ENCODE measurements at places on chromosomes 12 and 14.

DNA sequence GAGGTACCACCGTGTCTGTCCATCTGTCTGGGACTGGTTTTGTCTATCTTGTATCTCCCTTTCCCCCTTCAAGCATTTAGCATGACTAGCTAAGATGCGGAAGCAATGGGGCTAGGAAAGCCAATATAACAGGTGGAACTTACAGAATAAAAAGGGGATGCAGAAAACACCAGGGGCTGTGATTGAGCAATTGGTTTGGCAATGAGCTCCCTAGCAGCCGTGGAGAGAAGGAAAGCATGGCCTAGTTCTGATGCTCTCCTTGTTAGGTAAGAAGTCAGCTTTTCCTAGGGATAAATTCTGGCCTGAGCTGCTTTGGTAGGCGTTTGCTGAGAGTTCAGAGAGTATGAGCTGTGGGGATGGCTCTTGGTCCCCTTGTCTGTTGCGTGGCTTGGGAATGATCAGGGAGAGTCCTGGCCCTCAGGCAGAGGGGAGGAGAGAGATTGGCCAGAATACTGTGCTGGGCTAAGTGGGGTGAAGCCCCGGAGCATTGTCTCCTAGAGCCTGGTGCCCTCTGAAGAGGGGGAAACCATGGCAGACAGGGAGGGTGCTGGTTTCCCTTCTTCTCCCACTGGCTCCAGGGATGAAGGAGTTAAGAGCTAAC is 7.1 kb downstream of the SETD1B start:
- H3K4me1 ChIP-seq = peaks cover 41% of the 10 kb centered on the region
- no peak overlapping the region for H3K4me3 ChIP-seq
- H3K36me3 ChIP-seq = no peaks in the 10 kb centered on the region
- no peak overlapping the region for H3K27ac ChIP-seq
- no peaks in the 10 kb centered on the region for H3K27me3 ChIP-seq

DNA sequence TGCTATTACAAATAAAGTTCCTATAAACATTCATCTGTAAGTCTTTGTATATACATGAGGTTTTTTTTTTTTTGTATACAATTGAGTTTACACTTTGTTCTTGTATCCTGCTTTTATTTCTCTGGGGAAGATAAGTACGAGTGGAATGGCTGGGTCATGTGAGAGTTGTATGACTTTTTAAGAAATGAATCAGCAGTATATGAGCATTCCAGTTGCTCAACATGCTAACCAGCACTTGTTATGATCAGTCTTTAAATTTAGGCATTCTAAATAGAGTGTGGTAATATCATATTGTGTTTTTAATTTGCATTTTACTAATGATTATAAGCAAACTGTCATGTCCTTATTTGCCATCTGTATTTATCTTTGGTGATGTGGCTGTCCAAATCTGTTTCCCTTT is 44.7 kb upstream of the AMIGO2 start:
- H3K27me3 ChIP-seq = no peaks in the 10 kb centered on the region

- no peaks in the 10 kb centered on the region for H3K4me1 ChIP-seq
- no peak for DNase-seq
- H3K4me3 ChIP-seq = no peak overlapping the region
- no peaks in the 10 kb centered on the region for H3K36me3 ChIP-seq
Measured at GRCh38 chr12:66024949-66025348, 105.6 kb downstream of the LLPH start.

GRCh38 chr12:71237128-71237527 is 79.3 kb upstream of the TSPAN8 start:
- no peak for DNase-seq
- no peaks in the 10 kb centered on the region for H3K36me3 ChIP-seq
- H3K27ac ChIP-seq = no peak overlapping the region
- H3K27me3 ChIP-seq = no peaks in the 10 kb centered on the region

DNA sequence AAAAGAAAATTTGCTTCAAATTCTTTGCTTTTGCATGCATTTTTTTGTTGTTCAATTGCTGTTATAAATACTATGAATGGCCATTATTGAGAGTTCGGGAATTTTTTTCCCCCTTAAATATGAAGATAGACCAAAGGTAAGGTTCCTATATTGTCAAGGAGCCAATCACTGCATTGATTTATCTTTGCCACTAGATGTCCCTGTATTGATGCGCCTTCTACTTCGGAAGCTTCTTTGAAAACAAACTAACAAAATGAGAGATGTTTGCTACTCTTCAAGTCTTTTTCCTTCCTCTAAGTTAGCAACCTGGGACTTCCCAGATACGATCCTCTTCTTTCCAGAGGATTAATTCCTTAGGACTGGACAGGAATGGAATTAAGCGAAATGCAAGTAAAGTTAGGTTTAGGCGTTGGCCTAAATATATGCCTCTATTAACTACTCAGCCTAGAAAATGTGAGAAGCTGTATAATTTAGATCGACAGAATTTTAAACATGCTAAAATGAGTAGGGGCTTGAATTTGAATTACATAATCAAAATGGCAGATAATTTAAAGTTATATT is 318.1 kb downstream of the AEBP2 start:
- DNase-seq = no peak
- no peaks in the 10 kb centered on the region for H3K36me3 ChIP-seq
- no peak overlapping the region for H3K27ac ChIP-seq
- no peaks in the 10 kb centered on the region for H3K27me3 ChIP-seq
- H3K4me1 ChIP-seq = no peaks in the 10 kb centered on the region

DNA sequence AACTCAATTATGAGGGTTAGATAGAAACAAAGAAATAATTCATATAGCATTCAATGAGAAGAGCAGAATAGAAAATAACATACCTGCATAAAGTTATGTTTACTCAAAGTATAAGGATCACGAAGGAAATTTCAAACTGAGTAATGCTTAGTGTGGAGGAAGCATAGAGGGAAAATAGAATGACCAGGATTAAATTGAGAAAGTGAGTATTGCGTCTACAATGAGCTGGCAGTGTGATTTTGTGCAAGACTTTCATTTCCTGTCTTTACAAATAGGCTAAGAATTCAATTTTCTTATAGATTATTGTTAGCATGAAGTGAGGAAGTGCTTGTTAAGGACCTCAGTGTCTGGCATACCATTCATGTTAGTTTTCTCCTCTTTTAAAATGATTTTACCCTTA is 12.0 kb downstream of the ADGRD1 start:
- no peaks in the 10 kb centered on the region for H3K27me3 ChIP-seq
- DNase-seq = no peak
- H3K4me1 ChIP-seq = no peaks in the 10 kb centered on the region
- H3K27ac ChIP-seq = no peak overlapping the region
- H3K4me3 ChIP-seq = no peak overlapping the region
- no peaks in the 10 kb centered on the region for H3K36me3 ChIP-seq

- no peak overlapping the region for H3K27ac ChIP-seq
- DNase-seq = no peak
- H3K4me3 ChIP-seq = no peak overlapping the region
Measured at GRCh38 chr14:79275292-79275655, 936.0 kb downstream of the DIO2 start.

GRCh38 chr12:118358612-118359540 is 13.8 kb downstream of the TAOK3 start:
- no peaks in the 10 kb centered on the region for H3K27me3 ChIP-seq
- DNase-seq = no peak
- no peaks in the 10 kb centered on the region for H3K36me3 ChIP-seq
- H3K4me1 ChIP-seq = peaks cover 8% of the 10 kb centered on the region
- H3K4me3 ChIP-seq = no peak overlapping the region
- no peak overlapping the region for H3K27ac ChIP-seq

GRCh38 chr12:97404543-97404942 is 58.1 kb upstream of the RMST start:
- peak; percentile 56 for DNase-seq
- no peaks in the 10 kb centered on the region for H3K27me3 ChIP-seq
- no peaks in the 10 kb centered on the region for H3K4me1 ChIP-seq
- no peak overlapping the region for H3K4me3 ChIP-seq
- no peaks in the 10 kb centered on the region for H3K36me3 ChIP-seq
- H3K27ac ChIP-seq = no peak overlapping the region
